ENCODE measurements at places on chromosomes 11 and 22. TPM values are rescaled to one million over a fixed set of nuclear protein-coding genes. Genes with fewer than 3 reads are reported as not detected.

- no peak for DNase-seq
Observed at GRCh38 chr11:67408437-67409200, 4.7 kb downstream of the TBC1D10C start.

Gene LYVE1
- total RNA-seq: 90.1 TPM

DNA sequence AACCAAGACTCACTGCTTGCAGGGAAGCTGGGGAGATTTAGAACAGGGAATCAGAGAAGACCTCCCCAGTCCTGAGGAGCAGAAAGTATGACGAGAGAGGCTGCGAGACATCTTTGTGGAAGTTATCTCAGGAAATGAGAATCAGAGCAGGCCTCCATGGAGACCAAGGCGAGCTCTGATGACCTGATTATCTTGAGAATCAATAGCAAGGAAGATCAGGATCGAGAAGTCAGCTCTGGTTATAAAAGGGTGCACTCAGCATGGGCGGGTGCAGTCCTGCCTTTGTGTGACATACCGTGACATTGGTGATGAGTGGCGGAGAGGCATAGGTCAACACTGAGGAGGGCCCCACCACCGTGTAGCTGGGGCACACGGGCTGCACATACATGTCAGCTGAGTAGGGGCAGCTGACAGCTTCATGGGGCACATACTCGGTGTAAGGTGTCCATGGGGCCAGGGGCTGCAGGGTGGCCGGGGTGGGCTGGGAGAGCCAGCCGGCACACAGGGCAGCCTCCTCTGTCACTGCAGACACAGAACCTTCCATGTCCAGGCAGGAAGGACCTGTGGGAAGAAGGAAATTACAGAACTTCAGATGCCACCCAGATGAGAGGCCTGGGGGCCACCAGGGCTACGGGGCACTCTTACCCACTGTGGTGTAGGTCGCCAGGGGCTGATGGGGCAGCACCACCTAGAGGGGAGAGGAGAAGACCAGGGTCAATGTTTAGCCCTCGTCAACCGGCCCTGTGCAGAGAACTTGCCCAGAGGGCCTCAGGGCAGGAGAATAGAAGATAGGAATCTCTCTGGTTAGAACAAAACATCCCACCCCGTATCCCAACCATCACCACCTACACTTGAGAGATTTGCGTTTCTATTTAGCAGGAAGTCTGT, 21.7 kb downstream of the POU2AF1 start:
- DNase-seq: no peak

GRCh38 chr11:100851584-100852152, 164.6 kb downstream of the ARHGAP42 start:
- no peak for DNase-seq

DNA sequence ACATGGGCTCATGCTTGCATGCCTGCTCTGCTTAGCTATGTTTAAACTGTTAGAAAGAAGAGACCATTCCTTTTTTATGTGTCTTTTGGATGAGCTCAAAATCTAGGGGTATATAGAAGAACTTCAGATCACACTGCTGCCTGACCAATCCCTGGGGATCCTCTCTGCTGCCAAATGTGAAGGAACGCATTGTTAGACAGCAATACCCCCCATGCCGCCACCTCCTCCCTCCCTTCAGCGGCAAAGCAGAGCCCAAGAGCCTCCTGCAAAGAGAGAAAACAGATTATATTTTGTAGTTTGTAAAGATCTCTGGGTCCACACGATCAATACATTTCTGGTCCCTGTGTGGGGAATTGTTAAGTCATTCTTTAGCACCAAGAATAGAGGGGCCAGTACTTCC, 677.6 kb downstream of the NTM start:
- no peak for DNase-seq

- no peak for DNase-seq
Observed at GRCh38 chr11:19735157-19735908, 22.7 kb downstream of the NAV2 start.

DNA sequence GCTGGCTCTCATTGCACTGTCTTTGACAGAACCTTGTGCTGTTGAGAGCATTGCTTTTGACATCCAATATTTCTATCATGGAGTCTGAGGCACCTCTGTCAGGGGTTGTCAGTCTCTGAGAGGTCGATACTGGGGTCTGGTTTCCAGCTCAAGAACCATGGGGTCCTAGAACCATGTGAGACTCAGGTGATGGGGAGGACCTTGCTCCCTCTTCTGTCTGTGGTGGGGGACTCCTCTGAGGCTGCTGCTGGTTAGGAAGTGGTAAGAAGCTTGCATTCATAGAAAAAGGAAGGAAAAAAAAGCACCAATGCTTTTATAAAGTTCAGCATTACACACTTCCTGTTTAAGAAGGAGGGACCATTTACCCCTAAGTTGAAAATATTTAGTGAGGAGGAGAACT, 91.8 kb upstream of the CD44 start:
- no peak for DNase-seq

DNA sequence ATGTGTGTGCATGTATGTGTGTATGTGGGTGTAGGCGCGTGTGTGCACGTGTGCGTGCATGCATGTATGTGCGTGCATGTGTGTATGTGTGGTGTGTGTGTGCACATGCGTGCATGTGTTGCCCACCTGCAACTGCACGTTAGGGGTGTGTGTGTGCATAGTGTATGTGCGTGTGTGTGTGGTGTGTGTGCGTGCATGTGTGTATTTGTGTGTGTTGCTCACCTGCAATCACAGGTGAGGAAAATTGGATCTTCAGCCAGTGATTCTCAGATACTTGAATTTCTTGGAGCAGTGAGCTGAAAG, 54.3 kb downstream of the ST14 start:
- DNase-seq: no peak

Gene NLRP14
- 0.10 TPM for total RNA-seq

DNA sequence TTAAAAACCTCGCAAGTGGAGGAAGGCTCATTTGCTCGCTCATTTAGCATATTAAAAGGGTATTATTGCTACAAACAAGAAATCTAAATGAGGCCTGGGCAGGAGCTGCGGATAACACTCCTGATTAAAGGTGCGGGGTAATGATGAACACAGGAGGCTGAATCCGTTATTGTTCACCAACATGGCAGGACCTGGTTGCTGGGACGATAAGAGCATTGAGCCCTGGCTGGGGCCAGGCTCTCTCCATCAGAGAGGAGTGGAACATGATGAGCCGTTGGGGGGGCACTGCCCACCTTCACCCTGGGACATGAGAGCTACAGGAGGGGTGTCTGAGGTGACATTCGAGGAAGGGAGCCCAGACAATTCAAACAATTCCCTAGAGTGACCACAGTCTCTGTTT, 211.7 kb downstream of the NXPE2 start:
- DNase-seq: no peak

GRCh38 chr22:44885806-44886360, 123.9 kb downstream of the PHF21B start:
- no peak for DNase-seq

Gene IL17REL
- not detected for total RNA-seq

- no peak for DNase-seq
Observed at GRCh38 chr11:122633219-122633829, 22.2 kb upstream of the UBASH3B start.

GRCh38 chr11:123351375-123351774, 78.7 kb upstream of the GRAMD1B start:
- DNase-seq: peak; percentile 80

DNA sequence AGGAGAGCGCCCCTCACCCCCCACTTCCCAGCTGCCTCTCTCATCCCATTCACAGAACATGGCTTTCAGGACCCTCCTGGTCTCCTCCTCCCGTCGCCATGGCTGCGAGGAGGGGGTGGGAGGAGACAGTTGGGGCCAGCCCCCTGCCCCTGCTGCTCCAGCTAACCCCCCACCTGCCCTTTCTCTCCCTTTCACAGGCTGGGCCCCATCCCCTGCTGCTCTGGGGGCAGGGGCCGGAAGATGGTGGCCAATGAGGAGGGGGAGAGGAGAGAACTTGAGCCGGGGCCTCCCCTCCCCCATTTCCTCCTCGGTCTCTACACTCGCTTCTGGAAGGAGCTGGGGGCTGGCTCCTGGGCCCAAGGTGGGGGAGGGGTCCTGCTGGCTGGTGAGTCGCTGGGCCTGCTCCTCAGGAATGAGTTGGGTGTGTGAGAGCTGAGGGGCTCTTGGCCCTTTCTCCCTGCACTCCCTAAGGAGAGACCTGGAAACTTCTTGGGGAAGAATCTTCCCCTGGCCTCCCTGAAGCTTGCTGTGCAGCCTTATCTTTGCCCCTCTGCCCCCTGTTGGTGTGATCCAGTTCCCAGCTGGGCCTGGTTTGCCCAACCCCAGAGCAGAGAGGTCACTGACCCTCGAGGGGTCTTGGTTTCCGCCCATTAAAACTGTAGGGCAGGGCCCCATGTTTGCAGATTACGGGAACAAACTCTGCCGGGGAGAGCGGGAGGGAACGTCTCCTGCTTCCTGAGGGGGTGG, 10.2 kb downstream of the YPEL4 start:
- DNase-seq: no peak

DNA sequence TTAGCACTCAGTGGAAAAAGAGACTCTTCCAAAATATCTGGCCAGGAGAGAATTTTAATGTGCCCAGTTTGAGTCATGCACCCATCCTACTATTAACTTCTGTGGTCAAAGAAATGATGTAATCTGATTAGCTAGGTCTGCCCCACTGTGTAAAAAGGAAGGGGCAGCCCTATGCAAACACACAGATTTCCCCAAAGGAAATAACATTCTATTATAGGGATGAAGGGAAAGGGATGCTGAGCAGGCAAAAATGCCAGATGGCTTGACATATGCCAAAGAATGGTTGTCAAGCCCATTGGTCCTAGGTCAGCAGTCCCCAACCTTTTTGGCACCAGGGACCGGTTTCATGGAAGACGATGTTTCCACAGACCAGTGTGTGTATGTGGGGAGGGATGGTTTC, 43.3 kb upstream of the PAK1 start:
- no peak for DNase-seq

Gene CRELD2
- total RNA-seq: 59.7 TPM

GRCh38 chr11:93073026-93073425, 103.6 kb downstream of the MTNR1B start:
- no peak for DNase-seq

DNA sequence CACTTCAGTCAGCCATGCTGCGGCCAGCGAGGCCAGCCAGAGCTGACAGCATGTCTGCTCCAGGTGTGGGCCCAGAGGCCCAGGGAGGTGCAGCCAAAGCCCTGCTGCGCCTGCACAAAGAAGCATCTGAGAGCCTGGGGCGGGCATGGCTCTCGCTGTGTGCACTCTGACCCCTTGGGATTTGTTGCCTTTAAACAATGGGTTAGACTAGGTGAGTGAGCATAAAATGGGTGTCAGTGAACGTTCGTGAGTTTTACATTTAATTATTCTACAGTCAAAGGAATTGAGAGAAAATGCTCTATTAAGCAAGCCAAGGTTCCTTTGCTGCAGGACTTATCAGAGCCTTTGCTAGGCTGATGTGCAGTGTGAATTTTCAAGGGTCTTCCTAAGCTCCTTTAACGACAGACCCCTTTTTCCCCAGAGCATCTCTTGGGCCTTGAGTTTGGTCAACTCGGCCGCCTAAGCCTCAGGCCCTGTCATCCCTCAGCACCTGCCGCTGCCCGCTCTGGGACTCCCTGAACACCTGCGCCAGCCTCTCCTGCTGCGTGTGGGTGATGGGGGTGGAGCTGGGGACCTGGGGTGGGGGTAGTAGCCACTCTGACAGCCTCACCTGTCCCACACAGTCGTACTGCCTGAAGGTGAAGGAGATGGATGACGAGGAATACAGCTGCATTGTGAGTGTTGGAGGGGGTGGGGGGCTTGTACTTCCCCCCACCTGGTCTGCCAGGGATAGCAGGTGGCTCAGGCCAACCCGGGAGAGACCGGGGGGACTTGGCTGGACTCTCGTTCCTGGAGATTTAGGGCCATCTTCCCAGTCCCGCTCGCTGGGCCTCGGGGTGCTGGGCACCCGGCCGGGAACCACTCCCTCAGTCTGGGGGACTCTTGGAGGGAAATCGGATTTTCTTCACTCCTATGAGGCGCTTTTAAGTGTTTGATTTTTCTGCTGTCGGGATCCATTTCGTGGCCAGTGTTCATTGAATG, 10.5 kb downstream of the SLC16A8 start:
- no peak for DNase-seq

Gene HTR3A
- total RNA-seq: 0.44 TPM

DNA sequence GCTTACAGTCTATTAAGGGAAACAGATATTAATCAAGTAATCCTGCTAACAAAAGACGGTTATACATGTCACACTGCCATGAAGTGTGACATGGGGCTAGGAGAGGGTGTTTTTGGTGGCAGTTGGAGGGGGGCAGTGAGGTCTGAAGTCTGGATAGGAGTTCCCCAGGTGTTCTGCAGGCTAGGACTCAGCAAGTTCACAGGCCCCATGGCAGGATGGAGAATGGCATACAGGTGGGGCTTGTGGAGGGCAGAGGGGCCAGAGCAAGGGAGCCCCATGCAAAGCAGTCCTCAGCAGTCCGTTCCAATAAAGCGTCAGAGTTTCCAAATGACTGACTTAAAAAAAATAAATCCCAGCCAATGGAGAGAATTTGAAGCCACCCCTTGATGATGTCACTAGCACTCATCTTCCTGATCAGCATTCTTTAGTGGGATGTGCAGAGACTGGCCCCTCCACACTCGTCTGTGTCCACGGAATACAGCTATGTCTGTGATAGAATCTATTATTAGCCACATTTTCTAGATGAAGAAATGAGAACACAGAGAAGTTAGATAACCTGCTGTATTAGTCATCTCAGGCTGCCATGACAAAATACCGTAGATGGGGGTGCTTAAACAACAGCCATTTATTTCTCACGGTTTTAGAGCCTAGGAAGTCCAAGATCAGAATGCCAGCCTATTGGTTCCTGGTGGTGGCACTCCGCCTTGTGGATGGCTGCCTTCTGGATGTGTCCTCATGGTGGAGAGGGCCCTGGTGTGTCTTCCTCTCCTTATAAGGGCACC, 32.6 kb downstream of the PRDM11 start:
- DNase-seq: no peak

Gene SMTNL1
- not detected for total RNA-seq

GRCh38 chr11:46469926-46470325, 78.3 kb upstream of the CHRM4 start:
- no peak for DNase-seq

Gene RIBC2
- total RNA-seq: 4.3 TPM

Gene CASP12
- total RNA-seq: 0.61 TPM

- no peak for DNase-seq
Observed at GRCh38 chr11:46533396-46534100, 60.3 kb downstream of the AMBRA1 start.

GRCh38 chr11:109926941-109927340, 166.3 kb upstream of the ZC3H12C start:
- no peak for DNase-seq

DNA sequence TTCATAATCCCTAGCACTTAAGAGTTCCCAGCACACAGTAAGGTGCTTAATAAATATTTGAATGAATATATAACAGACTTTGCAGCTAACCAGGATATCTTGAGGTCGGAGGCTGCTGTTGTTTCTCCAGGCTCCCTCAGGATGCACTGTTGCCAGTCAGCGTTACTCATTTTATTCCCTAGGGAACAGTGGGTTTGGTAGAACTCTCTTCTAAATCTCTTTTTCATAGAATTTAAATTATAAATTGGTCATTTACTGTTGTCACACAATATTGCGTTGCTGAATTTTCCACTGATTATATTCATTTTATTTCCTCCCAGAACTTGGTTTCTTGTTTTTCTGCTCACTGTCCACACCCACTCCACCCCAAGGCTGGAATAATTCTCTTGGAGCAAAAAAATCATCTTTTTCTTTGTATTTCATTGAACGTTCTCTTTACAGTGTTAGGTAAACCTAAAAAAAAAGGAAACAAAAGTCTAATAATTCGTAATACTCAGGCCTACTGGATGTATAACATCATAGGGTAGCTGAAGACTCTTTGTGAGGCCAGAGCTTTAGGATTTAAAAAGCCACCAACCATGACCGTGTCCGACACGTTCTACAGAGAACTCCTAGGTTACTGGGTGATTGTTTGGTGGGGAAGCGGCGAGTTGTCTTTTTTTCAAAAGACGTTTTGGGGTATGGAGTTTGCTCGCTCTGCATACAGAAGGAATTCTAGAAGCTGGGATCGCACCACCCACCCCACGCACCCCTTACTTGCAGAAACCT, 766 bp upstream of the CAPRIN1 start:
- DNase-seq: no peak

All from left lung (tissue), 14 donors.